ENCODE measurements at places on chromosomes 4 and X.

DNA sequence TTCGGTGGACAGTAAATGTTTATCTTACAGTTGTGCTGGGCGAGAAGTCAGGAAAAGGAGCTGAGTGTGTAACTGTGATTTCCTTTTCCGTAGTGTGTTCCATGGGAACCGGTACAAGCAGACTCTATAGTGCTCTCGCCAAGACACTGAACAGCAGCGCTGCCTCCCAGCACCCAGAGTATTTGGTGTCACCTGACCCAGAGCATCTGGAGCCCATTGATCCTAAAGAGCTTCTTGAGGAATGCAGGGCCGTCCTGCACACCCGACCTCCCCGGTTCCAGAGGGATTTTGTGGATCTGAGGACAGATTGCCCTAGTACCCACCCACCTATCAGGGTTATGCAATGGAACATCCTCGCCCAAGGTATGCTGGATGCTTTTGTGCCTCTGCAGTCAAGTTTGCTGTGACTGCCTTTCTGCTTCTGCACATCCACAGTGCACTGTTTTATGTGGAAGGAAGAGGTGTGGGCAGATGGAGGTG is 27.4 kb downstream of the NOCT start:
- DNase-seq = no peak

- no peak for DNase-seq
These were observed at the start of gene PCDH7 for GRCh38 chr4:30720021-30720660. Gene PCDH7, plus strand, starts transcription at chr4:30720369. Its CDS starts 1,054 bp downstream, at chr4:30721423.

GRCh38 chr4:184191267-184191666 is 26.4 kb downstream of the ENPP6 start:
- DNase-seq = no peak

DNA sequence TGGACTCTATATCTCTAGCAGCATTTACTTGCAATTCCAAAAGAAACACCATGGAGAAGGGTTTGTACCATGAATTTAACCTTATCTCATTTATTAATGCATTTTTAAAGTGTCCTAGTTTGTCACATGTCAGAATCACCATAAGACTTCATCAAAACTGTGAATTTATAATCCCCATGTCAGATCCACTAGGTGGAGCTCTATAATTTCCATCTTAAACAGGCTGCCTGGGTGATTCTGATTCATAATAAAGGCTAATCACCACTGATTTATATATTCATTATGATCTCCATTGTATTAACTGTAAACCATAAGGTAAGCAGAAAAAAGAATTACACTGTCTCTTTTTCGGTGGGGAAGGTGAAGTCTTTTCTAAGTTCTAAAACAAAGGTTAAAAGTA is 4.0 kb downstream of the TCEAL2 start:
- DNase-seq = no peak

DNA sequence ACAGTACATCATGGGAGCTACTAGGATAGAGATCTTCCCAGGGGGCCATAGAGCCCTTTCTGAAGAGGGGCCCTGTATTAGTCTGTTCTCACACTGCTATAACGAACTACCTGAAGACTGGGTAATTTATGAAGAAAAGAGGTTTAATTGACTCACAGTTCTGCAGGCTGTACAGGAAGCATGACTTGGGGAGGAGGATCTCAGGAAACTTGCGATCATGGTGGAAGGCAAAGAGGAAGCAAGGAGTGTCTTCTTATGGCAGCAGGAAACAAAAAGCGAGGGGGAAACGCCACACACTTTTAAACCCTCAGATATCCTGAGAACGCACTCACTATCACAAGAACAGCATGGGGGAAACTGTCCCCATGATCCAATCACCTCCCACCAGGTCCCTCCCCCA is 4.2 kb upstream of the SLC9A6 start:
- DNase-seq = no peak
